AG04450 (cell line): ENCODE measurements at places on chromosomes 3 and 15.
A peak's percentile ranks its signal among the peaks of the same experiment; 100 is the strongest.

- no peak for DNase-seq
Measured at GRCh38 chr3:85594676-85595075, 635.9 kb downstream of the CADM2 start.

- DNase-seq, result no peak
Measured at GRCh38 chr3:4908433-4909156, 70.6 kb upstream of the BHLHE40 start.

DNA sequence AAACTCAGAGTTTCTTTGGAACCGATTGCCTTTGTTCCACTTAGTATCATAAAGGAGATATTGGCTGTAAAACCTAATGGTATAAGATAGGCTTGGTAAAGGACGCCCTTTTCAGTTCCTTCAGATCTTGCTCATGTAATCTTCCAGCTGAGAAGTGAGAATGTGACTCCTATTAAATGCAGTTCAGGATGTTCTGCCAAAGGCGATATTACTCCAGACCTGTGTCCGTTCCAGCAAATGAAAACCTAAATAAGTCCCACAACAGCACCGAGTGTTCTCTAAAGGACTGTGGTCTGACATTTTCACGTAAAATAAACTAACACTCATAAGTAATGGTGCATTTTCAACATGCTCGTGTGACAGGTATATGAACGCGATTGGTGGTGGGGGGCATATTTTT is 276.2 kb downstream of the FEZF2 start:
- DNase-seq, result no peak

DNA sequence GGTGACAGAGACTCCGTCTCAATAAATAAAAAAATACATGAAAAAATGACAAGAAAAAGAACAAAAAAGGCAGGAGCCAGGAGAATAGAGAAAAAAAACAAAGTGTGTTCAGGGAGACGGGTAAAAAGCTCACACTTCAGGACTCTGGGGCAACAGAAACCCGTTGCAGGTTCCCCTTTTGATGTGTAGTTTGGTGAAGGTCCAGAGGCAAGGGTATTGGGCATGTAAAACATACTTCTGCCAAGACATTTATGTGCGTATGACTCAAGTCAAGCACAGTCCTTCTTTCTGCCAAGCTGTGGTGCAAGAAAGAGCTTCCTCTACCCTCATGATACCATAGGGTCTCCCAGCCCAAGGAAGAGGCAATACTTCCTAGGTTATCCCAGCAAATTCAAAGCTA is 33.4 kb upstream of the STRIT1 start:
- DNase-seq, result no peak

- peak; percentile 27 for DNase-seq
Measured at GRCh38 chr15:77107531-77108355, 36.8 kb upstream of the TSPAN3 start.
